ENCODE measurements at places on chromosomes 5 and 9.

GRCh38 chr5:178206166-178207101, 2.1 kb downstream of the HNRNPAB start:
- DNase-seq = no peak

DNA sequence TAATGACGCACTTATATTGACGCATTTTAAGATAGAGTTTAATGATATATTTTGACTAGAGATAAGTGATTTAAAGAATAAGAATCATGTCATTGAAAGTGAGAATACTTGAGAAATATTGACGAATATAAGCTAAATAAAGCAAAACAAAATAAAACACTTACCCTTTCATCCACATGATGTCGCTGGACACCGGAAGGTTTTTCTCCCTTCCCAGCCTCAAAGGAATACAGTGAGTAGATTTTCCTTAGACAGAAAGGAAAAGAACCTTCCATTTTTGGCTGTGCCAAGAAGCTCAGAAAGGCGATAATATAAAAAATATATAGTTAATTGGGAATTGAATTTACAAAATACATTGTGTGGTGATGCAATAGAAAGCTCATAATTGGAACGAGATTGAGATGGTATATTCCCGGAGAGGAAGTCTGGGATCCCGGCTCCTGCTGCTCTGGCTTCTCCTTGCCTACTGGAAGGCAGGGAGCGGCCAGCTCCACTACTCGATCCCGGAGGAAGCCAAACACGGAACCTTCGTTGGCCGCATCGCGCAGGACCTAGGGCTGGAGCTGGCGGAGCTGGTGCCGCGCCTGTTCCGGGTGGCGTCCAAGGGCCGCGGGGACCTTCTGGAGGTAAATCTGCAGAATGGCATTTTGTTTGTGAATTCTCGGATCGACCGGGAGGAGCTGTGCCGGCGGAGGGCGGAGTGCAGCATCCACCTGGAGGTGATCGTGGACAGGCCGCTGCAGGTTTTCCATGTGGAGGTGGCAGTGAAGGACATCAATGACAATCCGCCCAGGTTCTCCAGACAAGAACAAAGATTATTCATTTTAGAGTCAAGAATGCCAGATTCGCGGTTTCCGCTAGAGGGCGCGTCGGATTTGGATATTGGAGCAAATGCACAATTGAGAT, at the start of gene PCDHA5:
Gene PCDHA5 (plus strand): TSS at position 239 of the 906 bp plus-strand sequence.
- no peak for DNase-seq

GRCh38 chr9:115507148-115507547, 389.2 kb upstream of the TNC start:
- DNase-seq = no peak

DNA sequence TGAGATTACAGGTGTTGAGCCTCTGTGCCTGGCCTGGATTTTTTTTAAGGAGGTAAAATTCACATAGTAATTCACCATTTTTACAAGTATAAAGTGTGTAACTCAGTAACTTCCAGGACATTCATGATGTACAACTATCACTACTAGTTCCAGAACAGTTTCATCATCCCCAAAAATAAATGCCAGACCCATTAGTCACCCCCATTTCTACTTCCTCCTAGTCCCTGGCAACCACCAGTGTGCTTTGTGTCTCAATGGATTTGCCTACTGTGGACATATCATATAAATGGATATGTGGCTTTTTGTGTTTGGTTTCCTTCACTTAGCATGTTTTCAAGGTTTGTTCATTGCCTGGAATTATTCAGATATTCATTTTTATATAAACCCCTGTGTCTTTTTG, 72.5 kb upstream of the PANK3 start:
- DNase-seq = no peak

- DNase-seq = no peak
Measured at GRCh38 chr9:18423791-18424531, 50.0 kb upstream of the ADAMTSL1 start.

- no peak for DNase-seq
Measured at GRCh38 chr5:172436078-172436878, 18.0 kb downstream of the SH3PXD2B start.

- DNase-seq = no peak
Measured at GRCh38 chr9:24096756-24097155, 270.7 kb upstream of the ELAVL2 start.

GRCh38 chr5:50889790-50890189, 223.4 kb downstream of the PARP8 start:
- no peak for DNase-seq

GRCh38 chr9:3721096-3721495, 195.3 kb upstream of the RFX3 start:
- no peak for DNase-seq

GRCh38 chr9:113564498-113565237, 101.1 kb downstream of the RGS3 start:
- DNase-seq = no peak

GRCh38 chr5:105371169-105371568, 1808.6 kb upstream of the NUDT12 start:
- DNase-seq = no peak

GRCh38 chr9:131516100-131516499, 13.4 kb downstream of the POMT1 start:
- DNase-seq = no peak
